ENCODE measurements at places on chromosomes 7 and 10.
A peak's percentile ranks its signal among the peaks of the same experiment; 100 is the strongest.

DNA sequence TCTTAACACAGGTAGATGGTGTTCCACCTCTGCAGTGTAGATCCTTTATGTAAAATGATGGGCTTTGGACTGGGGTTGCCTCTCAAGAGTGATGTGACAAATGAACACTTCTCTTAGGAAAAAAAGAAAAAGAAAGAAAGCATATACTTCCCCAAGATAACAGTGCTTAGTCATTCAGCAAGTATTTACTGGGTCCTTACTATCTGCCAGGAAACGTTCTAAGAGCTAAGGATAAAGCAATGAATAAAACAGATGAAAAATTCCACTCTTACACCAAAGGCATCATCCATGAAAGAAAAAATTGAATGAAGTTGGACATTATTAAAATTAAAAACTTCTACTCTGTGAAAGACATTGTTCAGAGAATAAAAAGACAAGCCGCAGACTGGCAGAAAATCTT, 177.3 kb downstream of the C7orf25 start:
- peak; percentile 53 for DNase-seq

DNA sequence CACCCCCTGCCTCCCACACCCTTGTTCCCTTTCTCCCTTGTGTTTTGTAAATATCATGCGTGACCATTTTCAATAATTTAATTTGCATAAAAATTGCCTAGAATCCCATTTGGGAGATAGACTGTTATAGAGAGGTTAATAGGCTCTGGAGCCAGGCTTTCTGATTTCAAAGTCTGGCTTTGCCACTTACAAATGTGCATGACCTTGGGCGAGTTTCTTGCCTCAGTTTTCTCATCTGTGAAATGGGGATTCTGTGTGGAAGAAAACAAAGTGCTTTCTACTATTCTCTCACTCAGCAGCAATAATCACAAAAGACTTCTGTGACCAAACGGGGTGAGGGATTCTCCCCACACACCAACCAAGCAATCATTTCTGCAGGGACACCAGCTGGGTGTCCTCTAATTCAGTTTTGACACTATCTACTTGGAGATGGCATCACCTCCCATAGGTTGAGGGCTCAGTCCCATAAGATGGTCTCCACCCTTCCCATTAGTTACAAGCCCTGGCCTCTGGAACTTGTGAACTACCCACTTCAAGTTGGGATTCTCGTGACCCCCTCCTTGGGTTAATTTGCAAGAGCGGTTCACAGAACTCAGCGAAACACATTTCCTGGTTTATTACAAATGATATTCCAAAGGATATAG, 3.5 kb upstream of the ZNF22 start:
- DNase-seq = no peak

- no peak for DNase-seq
These were observed 76.3 kb downstream of the WDFY4 start for GRCh38 chr10:48760983-48761382.

- DNase-seq = peak; percentile 82
These were observed 335.9 kb downstream of the GFRA1 start for GRCh38 chr10:115936926-115937767.

DNA sequence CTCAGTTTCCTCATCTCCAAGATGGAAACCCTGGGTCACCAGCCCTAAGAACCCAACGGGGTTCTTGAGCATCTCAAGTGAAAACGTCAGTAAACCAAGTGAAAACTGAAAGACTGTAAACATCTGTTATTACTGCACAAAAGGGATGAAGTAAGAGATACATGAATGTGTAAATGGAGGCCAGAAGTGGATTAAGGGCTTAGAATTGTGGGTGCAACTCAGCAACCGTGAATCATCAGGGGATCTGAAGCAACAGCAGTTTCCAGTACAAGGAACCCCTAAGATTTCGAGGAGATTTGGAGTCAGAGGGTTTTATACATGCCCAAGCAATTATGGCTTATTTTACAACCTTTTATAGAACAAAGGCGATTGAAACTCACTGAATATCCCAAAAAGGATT, 95.7 kb upstream of the SVIL start:
- peak; percentile 98 for DNase-seq

- DNase-seq = no peak
These were observed 24.3 kb downstream of the HSPA12A start for GRCh38 chr10:116718058-116718457.

DNA sequence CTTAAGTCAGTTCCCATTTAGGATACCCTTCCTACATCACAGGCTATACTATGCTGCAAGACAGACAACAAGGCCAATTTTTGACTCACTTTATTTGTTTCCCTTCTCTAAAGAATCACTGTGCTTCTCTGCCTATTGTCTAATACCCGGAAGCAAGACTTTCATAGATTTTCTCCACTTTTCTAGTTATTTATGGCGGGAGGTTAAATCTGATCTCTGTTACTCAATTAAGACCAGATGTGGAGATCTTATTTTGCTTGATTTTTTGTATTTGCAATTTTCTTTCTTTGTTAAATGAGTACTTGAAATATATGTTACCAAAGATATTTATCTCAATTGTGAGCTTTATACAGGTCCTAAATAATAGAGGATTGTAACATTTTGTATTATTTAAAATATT, 511.5 kb downstream of the ATRNL1 start:
- no peak for DNase-seq

- peak; percentile 35 for DNase-seq
These were observed 8.6 kb upstream of the CPED1 start for GRCh38 chr7:120979765-120980499.

GRCh38 chr7:78588393-78588792, 789.8 kb downstream of the PHTF2 start:
- no peak for DNase-seq

GRCh38 chr7:132528695-132529094, 47.6 kb downstream of the PLXNA4 start:
- no peak for DNase-seq

- no peak for DNase-seq
These were observed 242.2 kb downstream of the ATRNL1 start for GRCh38 chr10:115335366-115335765.

DNA sequence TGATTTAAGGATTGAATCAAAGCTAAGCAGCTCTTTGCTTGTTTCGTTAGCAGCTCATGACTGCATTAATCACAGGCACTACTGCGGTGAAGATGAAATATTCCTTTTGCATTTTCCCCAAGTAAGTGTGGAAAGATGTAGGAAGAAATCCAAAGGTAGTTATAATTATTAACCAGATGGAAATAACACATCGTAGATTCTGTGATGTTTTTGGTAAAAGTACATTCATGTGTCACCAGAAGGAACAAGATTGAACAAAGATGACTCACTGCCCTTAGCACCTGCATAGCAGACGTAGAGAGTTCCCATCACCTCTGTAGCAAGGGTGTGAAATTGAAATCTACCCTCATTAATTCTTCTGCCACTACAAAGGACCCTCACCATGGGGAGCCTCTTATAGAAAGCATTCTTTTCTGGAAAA, 37.1 kb downstream of the SMURF1 start:
- no peak for DNase-seq

DNA sequence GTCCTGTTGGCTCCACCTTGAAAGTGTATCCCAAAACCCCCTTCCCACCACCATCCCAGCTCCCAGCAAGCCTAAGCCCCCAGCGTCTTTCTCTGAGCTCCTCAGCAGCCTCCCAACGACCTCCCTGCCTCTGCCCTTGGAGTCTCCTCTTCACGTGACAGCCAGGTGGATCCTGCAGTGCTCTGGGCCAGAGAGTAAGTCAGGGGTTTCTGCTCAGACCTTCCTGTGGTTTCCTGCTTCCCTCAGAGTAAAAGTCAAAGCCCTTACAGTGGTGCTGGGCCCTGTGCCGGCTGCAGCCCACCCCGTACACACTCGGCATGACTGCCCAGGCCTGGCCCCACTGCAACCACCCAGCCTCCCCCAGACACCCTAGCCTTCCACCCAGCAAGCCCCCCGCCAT, 51.9 kb downstream of the OAT start:
- no peak for DNase-seq

DNA sequence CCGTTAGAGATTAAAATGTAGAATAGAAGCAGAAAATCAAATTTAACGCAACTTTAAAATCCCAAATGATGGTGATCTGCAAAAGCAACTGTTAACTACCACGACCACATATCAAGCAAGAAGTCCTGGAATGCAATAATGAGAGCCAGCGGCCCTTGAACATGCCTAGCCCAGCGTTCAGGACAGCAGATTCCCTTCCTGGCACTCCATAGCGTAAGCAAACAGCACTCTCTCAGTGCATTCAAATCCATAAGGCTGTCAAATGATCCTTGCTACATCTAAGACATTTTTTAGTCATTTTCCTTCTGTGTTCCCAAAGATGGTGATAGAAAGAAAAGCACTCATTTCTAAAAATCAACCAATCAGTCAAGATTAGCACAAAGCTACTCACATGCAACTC, 48.1 kb downstream of the CHST15 start:
- DNase-seq = no peak

DNA sequence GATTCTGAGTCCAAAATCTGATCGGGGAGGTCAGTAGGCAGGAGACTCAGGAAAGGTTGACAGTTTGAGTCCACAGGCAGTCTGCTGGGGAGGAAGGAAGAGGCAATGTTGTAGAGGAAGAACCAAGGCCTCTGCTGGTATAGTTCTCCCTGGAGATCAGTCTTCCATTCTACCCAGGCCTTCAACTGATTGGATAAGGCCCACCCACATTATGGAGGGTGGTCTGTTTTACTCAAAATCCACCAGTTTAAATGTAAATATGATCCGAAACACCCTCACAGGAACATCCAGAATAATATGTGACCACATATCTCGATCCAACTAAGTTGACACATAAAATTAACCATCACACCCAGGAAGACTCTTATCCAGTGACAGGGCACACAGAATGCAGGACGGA, 425.3 kb upstream of the ZMIZ1 start:
- DNase-seq = no peak

DNA sequence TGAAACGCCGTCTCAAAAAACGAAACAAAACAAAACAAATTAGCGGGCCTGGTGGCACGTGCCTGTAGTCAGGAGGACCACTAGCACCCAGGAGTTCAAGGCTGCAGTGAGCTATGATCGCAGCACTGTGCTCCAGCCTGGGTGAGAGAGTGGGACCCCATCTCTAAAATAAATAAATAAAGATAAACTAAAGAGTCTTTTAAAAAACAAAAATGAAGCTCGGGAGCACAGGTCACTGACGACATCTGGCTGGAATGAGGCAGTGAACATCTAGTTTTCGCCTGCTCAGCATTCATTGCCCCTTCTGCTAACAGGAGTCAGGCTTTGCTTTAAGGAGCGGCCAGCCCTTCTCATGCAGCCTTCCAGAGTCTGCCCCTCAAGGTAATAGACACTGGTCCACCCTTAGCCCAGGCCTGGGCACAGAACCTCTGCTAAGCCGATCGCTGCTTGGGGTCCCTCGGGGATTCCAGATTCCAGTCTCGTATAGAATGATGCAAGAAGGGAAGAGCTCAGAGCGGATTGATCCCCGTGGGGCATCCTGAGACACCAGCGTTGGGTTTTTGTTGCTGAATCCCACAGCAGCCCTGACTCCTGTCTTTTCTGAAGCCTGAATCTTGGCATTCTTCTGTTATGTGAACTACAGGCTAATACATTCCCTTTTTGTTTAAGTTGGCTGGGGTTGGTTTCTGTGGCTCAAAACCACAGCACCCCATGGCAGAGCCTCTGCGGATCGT, 14.2 kb upstream of the FOXK1 start:
- DNase-seq = peak; percentile 86

GRCh38 chr7:105354383-105354782, 34.3 kb downstream of the SRPK2 start:
- no peak for DNase-seq

GRCh38 chr7:79828866-79829265, 305.8 kb upstream of the GNAI1 start:
- peak; percentile 48 for DNase-seq

GRCh38 chr10:119747940-119748339, 22.1 kb downstream of the INPP5F start:
- DNase-seq = no peak

DNA sequence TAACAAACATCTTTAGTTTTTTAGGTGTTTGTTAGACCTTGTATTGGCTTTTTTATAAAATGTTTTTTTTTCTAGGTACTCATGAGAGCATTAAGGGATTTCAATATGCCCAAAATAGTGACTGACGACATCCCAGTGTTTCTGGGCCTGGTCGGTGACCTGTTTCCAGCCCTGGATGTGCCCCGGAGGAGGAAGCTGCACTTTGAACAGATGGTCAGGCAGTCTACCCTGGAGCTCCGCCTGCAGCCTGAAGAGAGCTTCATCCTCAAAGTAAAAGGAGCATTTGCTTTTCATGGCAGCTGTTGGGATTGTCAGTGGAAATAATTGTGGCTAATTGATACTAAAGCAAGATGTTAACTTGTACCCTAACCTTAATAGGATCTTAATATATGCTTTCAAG, 161.5 kb downstream of the DNAH11 start:
- no peak for DNase-seq

GRCh38 chr10:16886031-16886430, 68.8 kb upstream of the RSU1 start:
- no peak for DNase-seq

- no peak for DNase-seq
These were observed 37.9 kb upstream of the PSMG3 start for GRCh38 chr7:1607696-1608095.

DNA sequence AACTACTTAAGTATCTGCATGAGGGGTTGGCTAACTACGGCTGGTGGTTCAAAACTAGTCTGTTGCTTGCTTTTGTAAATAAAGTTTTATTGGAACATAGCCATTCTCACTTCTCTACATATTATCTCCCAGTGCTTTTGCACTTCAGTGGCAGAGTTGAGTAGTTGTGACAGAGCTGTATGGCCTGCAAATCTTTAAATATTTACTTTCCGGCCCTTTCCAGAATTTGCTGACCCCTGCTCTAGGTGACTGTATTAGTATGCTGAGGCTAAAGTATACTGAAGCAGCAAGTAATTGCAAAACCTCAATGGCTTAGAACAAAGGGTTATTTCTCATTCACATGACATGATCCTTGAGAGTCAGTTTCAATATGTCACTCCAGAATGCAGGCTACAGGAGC, 78.3 kb downstream of the OTUD1 start:
- DNase-seq = no peak

GRCh38 chr7:118918556-118918955, 694.1 kb downstream of the ANKRD7 start:
- DNase-seq = peak; percentile 10

DNA sequence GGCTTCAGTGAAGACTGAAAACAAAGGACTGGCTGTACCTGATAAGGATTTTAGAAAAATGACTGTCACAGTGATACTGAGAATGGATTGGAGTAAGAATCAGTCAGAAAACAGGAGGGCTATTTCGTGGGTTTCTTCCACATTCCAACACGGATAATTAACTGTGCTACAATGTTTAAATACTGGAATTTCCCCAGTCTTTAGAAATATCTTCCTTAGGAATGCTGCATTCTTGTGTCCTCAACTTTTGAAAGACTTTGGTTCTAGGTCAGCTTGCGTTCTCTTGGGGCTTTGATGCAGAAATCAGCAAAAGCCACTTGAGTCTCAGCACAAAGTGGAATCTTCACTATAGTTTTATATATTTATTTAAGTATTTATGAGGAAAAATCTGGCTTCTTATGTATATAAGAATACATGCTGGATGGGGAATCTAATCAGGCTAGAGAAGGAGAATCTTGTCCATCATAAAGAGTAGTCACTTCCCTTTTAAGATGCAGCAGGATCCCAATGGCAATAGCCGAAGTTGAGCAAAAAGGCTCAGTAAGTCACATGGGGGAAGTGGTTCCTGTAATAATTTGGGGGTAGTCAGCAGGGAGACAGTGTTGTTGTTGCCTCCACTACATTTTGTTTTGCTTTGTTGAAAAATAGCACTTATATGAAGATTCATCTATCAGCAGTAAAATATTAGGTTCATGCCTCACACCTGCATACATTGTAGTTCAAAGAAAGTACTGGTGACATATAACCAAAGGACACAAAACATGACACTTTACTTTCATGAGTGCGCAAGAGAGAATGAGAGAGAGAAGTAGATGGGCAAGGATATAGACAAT, 86.0 kb downstream of the CH25H start:
- DNase-seq = no peak

- no peak for DNase-seq
These were observed 280.1 kb downstream of the SKAP2 start for GRCh38 chr7:26584326-26584725.
